Astrocyte of the spinal cord (primary cell): ENCODE measurements at places on chromosomes 7 and 10.

GRCh38 chr10:48389272-48389671, 82.8 kb downstream of the MAPK8 start:
- DNase-seq = no peak

GRCh38 chr10:69410487-69410886, 6.2 kb downstream of the TACR2 start:
- no peak for DNase-seq

DNA sequence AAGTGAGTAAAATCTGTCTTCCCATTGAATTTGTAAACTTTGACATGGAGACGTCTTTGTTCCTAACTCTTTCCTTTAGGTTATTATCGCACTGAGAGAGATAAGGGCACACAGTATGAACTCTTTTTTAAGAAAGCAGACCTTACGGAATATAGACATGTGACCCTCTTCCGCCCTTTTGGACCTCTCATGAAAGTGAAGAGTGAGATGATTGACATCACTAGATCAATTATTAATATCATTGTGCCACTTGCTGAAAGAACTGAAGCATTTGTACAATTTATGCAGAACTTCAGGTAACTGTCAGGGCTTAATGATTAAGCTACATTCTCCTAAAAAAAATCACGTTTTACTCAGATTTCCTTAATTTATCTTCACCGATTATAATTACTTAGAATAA, 20.4 kb downstream of the CSGALNACT2 start:
- DNase-seq = no peak

- no peak for DNase-seq
These were observed 79.6 kb downstream of the ZNF777 start for GRCh38 chr7:149381245-149381644.

- no peak for DNase-seq
These were observed 231.0 kb upstream of the SMIM30 start for GRCh38 chr7:113349339-113349738.

- DNase-seq = no peak
These were observed 49.3 kb downstream of the CALML3 start for GRCh38 chr10:5573968-5574641.

GRCh38 chr7:53326634-53327033, 291.2 kb downstream of the POM121L12 start:
- DNase-seq = no peak

DNA sequence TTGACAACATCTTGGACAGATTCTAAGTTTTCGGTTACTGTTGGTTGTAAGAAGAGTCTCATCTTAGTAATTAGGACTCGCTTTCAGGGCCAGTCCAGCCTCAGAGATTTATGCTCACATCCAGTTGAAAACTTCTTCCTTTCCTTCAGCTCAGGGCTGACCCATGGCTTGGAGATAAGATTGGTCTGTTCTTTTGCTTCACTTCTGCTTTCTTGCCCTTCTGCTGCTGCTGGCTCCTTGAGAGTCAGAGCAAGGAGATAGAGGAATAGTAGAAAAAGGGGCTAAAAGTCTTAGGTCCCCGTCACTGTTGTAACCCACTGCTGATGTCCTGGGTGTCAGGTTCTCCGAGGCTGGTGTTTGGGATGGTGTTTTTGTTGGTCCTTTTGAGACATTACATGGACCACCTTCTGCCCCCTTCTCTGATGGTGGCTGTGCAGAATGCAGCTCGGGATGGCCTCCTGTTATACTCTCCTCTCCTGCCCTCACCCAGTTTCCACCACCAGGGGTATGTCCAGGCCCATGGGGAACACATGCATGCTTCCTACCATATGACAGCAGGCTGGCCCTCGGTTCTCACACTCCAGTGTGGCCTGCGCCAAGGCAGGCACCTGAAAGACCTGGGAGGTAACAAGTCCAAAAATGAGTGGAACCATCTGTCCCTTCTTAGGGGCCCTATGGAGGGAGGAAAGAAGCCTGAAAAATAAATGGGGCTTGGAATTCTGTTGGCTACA, 67.8 kb upstream of the PCBD1 start:
- no peak for DNase-seq

- no peak for DNase-seq
These were observed 62.6 kb downstream of the CALD1 start for GRCh38 chr7:134842062-134842461.

- DNase-seq = no peak
These were observed 14.6 kb downstream of the FGL2 start for GRCh38 chr7:77184990-77185389.

- DNase-seq = no peak
These were observed 1.8 kb downstream of the FOXI2 start for GRCh38 chr10:127738512-127739424.

- no peak for DNase-seq
These were observed 50.8 kb upstream of the EGFR start for GRCh38 chr7:54968018-54968417.

- DNase-seq = no peak
These were observed 55.3 kb upstream of the CAPZA2 start for GRCh38 chr7:116807011-116807560.

GRCh38 chr7:67566101-67566500, 569.5 kb downstream of the TYW1 start:
- DNase-seq = no peak

DNA sequence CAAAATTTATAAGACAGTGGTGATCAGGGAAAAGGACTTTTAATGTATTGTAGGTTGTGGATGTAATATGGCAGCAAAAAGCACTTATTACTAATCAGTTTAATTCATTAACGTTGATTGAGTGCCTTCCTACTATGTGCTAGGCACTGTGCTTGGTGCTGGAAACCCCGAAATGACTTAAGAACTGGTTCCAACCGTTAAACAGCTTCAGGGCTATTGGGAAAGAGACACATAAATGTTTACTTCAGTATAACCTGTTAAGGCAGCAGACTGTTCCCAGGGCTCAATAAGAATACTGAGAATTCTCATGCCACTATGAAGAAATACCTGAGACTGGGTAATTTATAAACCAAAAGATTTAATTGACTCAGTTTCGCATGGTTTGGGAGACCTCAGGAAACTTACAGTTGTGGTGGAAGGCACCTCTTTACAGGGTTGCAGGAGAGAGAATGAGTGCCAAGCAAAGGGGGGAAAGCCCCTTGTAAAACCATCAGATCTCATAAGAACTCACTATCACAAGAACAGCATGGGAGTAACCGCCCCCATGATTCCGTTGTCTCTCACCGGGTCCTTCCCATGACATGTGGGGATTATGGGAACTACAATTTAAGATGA, 1.1 kb upstream of the SLC25A13 start:
- no peak for DNase-seq

DNA sequence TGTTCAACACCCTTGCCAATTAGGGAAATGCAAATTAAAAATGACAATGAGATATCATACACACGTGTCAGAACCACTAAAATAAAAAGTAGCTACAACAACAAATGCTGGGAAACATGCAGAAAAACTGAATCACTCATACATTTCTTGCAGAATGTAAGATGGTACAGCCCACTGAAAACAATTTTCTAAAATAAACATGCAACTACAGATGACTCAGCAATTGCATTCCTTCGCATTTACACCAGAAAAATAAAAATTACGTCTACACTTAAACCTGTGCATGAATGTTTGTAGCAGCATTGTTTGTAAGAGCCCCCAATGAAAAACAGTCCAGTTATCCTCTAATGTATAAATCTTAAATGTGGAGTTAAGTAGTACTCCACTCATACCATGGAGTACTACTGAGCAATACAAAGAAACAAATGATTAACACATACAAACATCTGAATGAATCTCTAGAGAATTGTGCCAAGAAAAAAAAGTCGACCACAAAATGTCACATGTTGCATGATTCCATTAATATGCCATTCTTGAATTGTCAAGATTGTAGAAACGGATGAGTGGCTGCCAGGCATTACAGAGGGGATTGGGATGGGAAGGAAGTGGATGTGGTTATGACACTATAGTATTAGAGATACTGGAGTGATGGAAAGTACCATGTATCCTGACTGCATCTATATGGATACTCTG, 134.6 kb upstream of the NPSR1 start:
- DNase-seq = peak; percentile 25

DNA sequence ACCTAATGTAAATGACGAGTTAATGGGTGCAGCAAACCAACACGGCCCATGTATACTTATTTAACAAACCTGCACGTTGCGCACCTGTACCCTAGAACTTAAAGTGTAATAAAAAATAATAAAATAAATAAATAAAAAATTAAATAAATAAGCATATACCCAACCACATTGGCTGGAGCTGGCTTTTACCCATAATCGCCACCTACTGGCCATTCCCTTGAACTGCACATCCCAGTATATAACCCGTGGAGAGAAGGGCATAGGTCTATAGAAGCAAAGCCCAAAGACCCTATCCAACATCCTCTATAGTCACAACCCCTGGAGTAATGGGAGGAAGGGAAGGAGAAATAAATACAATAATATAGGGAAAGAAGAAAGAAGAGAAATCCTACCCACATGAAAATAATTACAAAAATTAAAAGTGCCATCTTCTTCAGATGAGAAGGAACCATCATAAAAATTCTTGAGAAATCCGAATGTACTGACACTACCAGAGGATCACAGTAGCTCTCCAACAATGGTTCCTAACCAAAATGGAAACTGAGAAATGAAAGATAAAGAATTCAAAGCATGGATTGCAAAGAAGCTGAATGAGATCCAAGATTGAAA, 65.6 kb downstream of the TWIST1 start:
- DNase-seq = peak; percentile 23

- DNase-seq = no peak
These were observed 75.3 kb upstream of the C7orf33 start for GRCh38 chr7:148515237-148515636.

GRCh38 chr7:122550545-122550944, 148.4 kb downstream of the RNF133 start:
- peak; percentile 18 for DNase-seq

DNA sequence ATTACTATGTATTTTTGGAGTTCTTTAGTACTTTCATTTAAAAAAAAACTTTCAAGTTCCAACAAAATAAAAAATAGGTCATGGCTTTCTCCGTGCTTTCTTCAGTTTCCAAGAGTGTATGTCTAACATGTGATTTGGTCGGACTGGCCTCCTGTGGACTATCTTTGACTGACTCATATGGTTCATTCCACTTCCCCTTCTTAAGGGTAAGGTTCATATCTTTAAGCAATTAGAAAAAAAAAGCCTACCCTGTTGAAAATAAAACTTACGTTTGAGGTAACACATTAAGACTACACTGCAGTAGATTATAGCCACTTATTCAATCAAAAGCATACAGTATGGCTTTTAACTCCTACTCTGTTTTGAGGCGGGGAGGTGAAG, 112.8 kb upstream of the AHR start:
- DNase-seq = peak; percentile 87

DNA sequence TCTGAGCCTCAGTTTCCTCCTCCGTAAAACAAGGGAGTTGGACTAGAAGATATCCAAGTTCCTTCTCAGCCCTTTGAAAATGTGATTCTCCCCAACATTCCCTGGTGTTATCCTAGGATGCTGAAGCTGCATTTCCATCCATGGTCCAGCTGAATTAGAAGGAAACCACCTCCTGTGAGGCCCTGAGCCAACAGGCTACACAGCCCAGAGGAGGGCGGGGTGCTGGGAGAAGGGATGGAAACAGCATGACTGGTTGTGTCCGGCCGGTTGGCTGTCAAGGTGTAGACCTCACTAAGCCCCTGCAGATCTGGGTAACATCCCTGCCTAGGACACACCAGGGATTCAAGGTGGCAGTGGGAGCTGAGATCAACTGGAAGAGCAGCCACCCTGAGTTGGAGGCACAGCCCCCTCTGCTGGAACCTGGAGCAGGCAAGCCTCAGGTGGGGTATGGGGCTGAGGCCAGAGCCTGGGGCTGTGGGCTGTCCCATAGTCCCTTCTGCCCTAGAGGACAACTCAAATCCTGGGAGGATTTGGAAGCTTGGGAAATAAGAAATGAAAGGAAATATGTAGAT, 72.0 kb downstream of the PAX2 start:
- no peak for DNase-seq

DNA sequence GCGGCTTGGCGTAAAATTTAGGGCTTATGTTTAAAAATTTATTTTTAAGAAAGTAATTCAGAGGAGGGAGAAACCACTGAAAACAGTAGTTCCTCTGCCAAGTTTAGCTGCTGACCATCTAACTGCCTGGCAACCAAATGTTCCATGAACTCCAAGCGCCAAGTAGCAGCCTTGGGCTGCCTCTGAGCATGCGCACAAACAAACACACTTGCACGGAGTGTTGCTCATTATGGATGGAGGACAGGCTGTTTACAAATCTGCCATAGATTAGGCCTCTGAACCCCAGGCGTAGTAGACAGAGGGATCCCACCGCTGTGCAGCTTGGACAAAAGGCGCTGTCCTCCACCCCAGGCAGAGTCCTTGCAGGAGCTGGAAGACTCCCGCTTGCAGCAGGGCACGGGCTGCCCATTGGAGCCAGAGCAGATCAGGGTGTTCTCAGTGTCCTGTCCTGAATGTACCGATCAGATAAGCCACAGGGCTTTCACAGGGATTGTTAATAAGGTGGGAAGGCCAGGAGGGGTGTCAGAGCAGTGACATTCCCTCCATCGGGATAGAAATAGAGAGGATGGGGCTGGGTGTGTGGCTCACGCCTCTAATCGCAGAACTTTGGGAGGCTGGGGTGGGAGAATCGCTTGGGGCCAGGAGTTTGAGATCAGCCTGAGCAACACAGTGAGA, 47.7 kb upstream of the LYZL1 start:
- no peak for DNase-seq

DNA sequence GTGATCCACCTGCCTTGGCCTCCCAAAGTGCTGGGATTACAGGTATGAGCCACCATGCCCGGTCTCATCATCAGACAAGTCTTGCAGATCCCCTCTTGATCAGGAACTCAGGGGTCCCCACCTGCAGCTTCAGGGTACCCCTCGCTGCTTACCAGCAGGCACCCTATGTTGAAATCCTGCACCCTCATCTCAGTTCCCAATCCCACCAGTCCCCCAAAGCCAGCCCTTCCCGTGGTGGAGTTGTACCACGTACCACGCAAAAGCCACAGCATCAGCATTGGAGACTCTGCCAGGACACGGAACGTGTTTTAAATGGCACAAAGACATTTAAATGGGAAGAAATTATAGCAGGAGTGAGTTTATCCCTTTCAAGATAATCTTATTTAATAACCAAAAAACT, 202.0 kb downstream of the CUX1 start:
- no peak for DNase-seq

GRCh38 chr7:18559756-18560155, 64.2 kb downstream of the HDAC9 start:
- DNase-seq = no peak

DNA sequence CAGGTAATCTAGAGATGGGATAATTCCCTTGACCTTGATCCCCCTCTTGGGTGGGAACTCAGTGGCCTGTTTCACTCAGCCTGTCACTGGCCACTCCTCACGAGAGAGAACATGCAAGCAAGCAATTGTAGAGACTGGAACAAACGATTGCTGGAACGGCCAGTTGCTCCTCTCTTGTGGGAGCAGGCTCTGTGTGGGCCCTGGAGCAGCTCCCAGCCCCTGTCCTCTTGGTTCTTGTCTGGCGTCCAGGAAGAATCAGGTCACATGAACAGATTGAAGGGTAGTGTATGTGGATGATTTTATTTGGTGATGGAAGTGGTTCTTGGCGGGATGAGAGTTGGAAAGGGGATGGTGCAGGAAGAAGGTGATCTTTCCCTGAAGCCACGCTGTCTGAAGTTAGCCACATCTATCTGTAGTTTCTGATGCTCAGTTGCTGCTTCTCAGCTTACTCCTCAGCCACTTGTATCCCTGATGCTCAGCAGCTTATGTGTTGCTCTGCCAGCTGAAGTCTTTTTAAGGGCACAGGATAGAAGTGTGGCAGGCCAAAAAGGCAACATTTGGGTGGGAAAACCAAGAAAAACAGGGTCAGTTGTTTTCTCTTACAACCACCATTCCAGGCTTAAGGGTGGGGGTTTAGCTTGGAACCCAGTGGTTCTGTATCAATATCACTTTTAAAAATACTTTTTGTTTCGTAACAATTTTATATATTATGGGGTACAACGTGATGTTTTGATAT, 15.9 kb downstream of the RNF133 start:
- no peak for DNase-seq

GRCh38 chr7:11570922-11571550, 261.0 kb downstream of the THSD7A start:
- no peak for DNase-seq
